Activated CD8-positive, alpha-beta T cell treated with anti-CD3 and anti-CD28 coated beads, Interleukin-2, amount 10 ng/mL, durations not matched to agents 7 days and 5 days (primary cell): ENCODE measurements at places on chromosomes 1 and 21. TPM values are rescaled to one million over a fixed set of nuclear protein-coding genes. Genes with fewer than 3 reads are reported as not detected.
A peak's percentile ranks its signal among the peaks of the same experiment; 100 is the strongest.

Gene SETD4
- total RNA-seq, result 22.3 TPM

Gene COL8A2
- total RNA-seq, result 0.08 TPM

Gene WASF2
- total RNA-seq, result 127 TPM

Gene FAM72B
- 30.8 TPM for total RNA-seq

Gene ZNF593OS
- not detected for total RNA-seq

Gene RNU1-2
- 1,730 TPM for total RNA-seq

Gene PDC
- total RNA-seq, result not detected

Gene ITGB2
- 530 TPM for total RNA-seq

- DNase-seq, result no peak
Observed at GRCh38 chr1:198143797-198144196, 13.0 kb upstream of the NEK7 start.

GRCh38 chr1:16073490-16074119 lies at the start of gene FAM131C:
TSS of gene FAM131C (minus strand) at chr1:16073651. CDS start at chr1:16073442, 209 bp downstream.
- peak; percentile 39 for DNase-seq

DNA sequence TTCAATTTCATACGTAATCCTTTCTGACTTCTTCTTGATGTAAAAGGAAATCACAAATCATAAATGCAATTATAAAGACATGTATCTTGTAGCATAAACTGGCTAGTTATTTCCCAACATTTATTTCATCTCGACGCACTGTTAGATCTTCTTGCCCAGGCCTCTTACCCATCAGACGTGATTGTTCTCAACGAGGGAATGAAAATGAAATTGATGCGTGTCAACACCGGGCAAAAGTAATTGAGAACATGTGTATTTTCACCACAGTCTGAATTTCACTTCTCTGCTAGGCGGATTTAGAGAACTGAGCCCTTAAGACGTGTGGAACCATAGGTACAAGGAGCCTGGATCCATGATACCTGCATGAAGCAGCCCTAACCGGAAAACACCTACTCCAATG lies 519.7 kb downstream of the KCNT2 start:
- no peak for DNase-seq

DNA sequence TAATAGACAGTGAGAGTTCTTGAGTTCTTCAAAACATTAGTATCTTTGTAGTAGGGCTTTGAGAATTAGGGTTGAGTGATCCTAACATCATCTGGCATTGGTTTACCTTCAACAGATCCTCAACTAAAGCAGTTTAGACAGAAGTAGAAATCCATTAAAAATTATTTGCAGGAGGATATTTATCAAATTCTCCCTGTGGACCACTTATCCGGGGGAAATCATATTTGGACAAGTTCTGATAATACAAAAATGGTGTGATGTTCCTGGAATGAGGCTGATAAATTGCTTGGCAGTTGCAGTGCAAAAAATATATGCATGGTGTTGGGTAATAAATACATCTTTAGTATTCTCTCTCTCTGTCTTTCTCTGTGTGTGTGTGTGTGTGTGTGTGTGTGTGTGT lies 115.1 kb upstream of the CHODL start:
- no peak for DNase-seq

GRCh38 chr1:88462096-88462487 lies 222.0 kb upstream of the PKN2 start:
- no peak for DNase-seq

- DNase-seq, result no peak
Observed at GRCh38 chr1:53412285-53413174, 46.7 kb upstream of the DMRTB1 start.

GRCh38 chr1:88773540-88774150 lies 89.6 kb downstream of the PKN2 start:
- DNase-seq, result no peak

DNA sequence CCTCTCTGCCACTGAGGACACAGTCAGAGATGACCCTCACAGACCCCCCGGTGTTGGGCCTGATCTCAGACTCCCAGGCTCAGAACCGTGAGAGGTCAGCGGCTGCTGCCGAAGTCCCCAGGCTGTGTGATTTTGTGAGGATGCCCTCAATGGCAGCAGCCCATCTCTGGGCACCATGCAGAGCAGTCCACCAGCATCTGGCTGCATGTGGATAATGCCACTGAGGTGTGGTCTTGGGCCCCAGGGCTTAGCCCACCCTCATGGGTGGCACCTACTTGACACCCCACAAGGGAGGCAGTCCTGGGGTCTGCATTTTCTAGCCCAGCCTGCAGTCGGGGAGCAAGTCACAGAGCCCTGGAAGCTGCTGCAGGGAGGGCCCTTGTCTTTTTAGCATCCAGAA lies 5.5 kb upstream of the ACTRT2 start:
- DNase-seq, result no peak

GRCh38 chr1:175072099-175072951 lies 4.7 kb downstream of the TNN start:
- DNase-seq, result peak; percentile 45

DNA sequence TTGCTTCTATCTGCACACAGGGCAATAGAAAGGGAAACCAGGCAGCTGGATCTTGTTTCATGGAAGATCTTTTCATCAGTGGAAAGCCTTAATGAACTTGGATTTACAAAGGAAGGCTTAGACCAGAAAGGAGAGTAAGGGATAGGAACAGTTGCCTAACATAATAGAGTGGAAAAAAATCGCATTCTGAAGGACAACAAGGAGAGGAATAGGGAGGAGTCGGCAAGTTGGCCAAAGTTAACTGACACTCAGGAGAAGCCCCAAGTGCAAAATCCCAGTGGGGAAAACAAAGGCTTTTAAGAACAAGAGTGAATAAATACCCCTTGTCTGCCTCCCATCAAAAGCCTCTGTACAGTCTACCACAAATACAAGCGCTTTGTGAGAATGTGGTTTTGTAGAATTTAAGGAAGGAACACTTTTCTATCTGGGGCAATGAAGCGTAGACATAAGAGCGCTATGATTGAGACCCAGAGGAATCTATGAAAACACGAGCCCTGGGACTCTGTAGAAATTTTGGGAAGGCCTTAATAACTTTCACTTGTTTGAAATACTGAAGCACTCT lies 74.1 kb downstream of the ZNF648 start:
- DNase-seq, result no peak

DNA sequence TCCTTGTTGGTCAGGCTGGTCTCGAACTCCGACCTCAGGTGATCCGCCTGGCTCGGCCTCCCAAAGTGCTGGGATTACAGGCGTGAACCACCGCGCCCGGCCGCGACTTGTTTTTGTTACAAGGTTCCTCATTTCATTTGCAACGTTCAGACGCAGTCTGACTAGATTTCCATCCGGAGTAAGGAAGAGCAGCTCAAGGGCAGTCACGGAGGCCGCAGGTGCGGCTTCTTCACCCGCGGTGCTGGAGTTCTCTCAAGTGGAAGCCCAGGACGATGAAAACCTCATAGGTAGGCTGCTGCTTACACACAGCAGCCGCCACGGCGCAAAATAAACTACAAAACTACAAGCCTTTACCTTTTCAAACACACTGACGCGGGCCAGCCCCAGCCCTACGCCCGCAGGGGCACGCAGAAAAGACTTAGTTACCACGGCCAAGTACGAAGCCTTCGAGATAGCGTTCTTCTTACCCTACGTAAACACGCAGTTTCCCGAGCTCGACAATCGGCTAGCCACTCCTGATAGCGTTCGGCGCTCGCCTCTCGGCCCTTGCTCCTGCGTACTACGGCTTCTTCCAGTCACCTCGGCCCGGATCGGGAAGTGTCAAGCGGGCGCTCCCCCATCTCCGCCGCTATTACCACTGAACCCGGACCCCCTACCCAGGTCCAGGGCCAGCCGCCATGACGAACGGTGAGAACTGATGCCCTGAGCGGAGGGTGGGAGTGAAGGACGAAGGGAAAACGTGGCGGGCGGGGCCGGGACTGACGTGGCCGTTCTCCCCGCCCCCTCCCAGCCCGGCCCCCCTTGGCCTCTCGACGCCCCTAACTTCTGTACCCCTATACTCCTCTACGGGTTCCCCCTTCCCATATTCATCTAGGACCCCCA lies at the start of gene TMEM167B:
TMEM167B (plus strand) TSS at position 569 of the 882 bp plus-strand sequence; CDS start at position 678, 109 bp downstream.
- peak; percentile 93 for DNase-seq

DNA sequence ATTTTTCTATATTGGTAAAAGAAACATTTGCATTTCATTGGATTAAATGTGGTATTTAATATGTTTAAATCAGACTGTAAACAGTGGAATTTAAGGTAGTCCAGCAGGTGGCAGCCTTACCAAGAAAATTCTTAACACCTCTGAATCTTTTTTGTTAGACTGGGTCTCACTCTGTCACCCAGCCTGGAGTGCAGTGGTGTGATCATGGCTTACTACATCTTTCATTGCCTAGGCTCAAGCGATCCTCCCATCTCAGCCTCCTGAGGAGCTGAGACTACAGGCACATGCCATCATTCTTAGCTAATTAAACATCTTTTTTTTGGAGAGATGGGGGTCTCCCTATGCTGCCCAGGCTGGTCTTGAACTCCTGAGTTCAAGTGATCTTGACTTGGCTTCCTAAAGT lies 98.8 kb downstream of the RABGAP1L start:
- peak; percentile 70 for DNase-seq

GRCh38 chr21:38170704-38171682 lies 85.8 kb upstream of the KCNJ15 start:
- DNase-seq, result no peak

- DNase-seq, result no peak
Observed at GRCh38 chr1:88043834-88044233, 640.2 kb upstream of the PKN2 start.

GRCh38 chr1:110034040-110034450 lies 379 bp upstream of the STRIP1 start:
- no peak for DNase-seq

- DNase-seq, result peak; percentile 63
Observed at GRCh38 chr1:46166521-46167462, 8.1 kb upstream of the TSPAN1 start.
